ENCODE measurements at places on chromosomes 11 and 22.

DNA sequence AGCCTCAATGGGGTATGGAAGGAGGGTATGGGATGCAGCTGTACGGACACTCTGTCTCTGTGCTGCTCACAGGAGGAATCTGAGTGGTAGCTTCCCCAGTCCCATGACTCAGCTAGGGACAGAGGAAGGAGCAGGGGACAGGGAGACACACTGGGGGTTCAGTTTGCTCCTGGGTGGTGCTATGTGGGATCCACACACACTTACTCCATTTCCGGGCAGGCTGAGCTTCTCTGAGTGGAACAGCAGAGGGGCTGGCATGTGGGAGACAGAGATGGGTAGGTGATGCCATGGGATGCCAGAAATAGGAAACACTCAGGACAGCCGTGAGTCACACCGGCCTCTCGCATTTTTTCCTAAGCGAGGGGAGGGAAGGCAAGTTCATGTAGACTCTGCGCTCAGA, 59.2 kb upstream of the KIRREL3 start:
- no peak for DNase-seq

GRCh38 chr22:19758896-19759426, 1.6 kb upstream of the TBX1 start:
- DNase-seq, result no peak

GRCh38 chr11:82865841-82866240, 34.4 kb downstream of the PRCP start:
- no peak for DNase-seq

DNA sequence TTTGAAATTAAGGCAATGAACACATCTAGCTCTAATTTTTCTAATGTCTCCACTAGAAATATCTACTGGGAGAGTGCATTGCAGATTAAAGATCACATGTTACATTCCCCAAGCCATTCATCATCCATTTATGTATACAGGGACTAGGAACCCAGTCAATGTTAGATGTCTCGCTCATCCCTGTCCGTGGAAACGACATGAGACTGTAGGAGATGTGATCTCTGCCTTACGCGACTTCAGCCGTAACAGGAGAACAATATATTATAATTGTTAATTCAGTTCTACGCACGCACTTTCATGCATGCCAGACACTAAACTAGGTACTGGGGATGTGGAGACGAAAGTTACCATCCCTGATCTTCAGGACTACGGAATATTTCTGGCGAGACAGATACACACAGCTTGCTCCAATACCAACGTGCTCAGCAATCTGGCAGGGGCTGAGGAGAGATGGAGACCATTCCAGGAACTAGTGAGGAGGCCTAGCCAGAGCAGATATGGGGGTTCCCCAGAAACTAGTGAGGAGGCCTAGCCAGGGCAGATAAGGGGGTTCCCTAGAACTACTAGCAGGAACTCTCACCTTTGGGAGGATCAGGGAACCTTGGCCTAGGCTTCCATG, 706 bp downstream of the DCPS start:
- DNase-seq, result peak; percentile 76

GRCh38 chr11:127552446-127552845, 551.9 kb upstream of the KIRREL3 start:
- no peak for DNase-seq

GRCh38 chr11:121063728-121064127, 37.3 kb upstream of the TECTA start:
- no peak for DNase-seq

DNA sequence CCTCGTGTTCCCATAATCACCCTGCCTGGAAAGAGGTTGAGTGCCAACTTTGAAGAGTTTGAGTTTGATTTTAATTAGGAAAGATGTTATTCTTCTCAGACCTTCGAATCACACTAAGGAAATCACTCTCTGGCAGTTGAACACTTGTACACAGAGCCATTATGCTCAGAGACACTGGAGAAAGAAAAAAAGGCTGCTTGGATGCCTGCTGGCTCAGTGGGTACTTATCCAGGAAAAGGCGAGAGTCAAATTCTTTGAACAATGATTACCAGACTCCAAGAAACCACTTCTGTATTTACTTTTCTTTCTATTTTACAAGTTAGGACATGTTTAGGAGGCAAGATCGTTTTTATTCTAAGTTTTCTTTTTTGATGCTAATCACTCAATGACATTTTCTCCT, 438.5 kb upstream of the FAT3 start:
- DNase-seq, result peak; percentile 28

DNA sequence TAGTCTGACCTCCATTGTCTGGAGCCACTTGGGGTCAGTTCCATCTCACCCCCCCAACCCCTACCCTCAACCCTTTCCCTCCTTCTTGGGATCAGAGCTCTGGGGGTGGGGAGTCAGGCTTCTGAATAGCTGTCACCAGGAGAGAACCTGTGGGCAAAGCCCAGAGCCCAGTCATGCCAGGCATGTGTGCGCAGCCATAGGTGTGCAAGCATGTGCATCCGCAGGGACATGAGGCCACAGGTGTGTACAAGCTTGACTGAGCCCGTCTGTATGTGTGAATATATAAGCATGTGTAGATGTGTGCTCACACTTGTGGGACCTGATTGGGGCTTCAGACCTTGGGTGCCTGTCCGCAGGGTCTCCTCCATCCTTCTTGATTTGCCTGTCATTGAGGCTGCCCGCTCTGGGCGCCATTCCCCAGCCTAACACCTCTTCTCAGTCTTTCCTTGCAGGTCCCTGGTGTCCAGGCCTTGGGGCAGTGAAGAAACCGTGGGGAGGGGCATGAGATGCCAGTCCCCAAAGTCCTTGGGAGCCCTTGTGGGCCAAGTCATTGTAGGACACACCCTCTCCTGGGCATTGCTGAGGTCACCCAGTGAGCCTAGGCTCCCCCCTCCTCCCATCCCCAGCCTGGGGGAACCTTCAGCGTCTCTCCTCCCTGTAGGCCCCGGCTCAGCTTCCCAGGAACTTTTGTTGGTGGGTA, 9.0 kb downstream of the ATG16L2 start:
- DNase-seq, result no peak

GRCh38 chr11:30992513-30992849, 377.1 kb downstream of the DCDC1 start:
- DNase-seq, result no peak

DNA sequence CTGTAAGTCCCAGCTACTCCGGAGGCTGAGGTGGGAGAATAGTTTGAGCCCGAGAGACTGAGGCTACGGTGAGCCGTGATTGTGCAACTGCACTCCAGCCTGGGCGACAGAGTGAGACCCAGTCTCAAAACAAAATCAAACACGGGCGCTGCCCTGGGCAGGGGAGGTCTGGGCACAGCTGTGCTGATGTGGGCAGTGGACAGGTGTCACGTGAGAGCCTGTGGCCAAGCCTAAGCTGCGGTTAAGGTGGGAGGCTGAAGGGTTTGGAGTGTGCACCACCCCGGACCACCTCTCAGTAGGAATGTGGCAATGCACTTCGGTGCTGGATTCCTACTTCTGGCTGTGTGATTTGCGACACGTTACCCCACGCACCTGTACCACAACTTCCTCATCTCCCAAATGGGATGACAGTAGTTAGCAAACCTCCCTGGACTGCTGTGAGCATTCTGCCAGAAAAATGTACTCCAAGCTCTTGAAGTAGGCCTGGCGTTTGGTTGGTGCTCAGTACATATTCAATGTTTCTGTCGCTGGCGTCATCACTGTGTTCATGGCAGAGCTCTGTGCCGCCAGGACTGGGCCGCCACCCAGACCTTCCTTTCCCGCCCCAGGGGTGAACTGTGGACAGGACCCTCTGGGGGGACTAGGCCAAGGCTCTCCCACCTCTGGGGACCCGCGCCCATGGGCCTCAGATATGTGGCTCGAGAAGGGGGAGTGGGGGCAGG, 807 bp upstream of the ZNF74 start:
- no peak for DNase-seq

DNA sequence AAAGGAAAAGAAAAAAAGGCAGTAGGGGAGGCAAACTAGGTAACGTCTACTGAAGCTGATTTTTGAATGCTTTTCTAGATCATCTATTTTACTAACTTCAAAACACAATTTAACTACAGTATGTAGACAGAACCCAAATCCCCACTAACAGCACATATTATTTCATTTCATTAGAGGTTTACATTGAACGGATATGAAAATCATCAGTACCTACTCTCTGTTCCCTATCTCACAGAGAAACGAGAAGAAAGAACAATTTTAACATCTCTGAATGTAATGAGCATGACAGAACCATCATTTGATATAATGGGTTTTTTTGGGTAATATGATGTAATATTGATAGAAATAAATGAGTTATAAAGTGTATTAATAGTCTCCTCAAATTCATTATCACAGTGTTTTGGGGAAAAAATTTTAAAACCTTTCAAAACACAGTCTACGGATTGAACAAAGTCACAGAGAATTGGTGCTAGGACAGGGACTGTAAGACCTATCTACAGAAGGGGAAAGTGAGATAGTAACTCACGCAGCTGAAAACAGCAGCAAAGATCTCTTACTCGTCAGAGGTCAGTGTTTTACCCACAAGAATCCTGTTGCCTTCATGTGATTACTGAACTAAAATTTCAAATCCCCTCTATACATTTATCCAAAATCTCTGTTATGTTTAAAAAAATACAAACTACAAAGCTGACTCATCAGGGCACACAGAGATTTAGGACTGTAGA, 77.3 kb downstream of the ZBTB44 start:
- no peak for DNase-seq

DNA sequence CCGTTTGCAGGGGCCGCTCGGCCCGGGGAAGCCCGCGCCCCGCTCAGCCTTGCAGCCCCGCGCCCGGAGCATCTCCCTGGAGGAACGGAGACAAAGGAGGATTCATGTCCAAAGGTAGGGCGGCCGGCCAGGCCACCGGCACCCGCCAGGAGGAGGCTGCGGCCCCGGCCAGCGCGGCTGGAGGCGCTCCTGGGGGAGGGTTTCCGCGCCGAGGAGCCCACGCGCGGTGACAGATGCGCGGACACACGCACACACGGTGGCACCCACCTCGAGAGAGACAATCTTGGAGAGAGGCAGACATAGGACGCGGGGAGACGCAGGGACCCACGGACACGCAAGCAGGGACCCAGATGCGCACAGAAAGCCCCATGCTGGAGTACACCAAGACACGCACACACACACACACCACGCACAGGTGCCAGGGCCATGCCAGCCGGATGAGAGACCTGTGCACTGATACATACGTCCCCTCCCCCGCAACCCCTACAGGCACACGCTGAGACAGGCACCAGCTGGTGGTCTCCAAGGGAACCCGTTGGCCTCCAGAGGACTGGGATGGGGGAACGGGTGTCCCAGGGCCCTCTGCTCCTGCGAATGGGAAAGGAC, 7.8 kb downstream of the SEPTIN3 start:
- DNase-seq, result peak; percentile 17

- no peak for DNase-seq
These were observed 983.5 kb downstream of the BRD1 start for GRCh38 chr22:48844056-48844675.

DNA sequence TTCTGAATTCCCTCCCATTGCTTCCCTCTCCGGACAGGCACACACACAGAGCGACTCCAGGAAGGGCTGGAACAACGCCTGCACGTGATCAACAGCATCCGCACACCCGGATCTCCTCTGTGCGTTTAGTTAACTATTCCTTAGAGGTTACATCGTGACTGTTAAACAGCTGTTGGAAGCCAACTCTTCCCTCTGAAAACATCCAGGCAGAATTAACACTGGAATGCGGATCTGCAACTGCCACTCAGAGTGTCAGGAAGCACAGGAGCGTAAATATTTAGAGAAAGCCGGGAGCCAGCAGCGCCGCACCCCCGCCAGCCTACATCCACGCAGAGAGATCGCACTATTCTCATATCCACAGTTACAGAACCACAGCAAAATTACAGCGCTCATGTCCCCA, 46.2 kb downstream of the SHANK2 start:
- DNase-seq, result no peak

DNA sequence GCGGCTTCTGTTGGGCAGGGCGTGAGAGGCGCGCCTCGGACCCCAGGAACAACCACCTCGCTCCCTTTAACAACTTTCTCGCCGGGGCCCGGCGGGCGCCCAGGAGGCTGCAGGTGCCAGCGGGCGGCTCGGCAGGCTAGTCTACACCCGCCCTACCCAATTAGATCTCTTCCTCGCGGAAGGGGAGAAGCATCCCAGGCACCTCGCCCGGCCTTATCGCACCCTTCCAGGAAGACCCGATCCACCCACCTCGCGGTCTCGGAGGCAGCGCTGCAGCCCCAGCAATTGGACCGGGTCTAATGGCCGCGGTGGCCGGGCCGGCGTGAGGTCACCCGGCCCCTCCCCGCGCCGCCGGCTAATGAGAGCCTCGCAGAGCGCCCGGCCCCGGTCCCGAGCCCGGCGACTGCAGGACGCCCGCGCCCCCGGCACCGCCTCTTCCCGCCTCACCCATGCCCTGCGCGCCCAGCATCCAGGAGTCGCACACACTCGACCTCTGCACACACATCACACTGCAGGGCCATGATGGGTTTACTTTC, at the start of gene PLAAT3:
Gene PLAAT3 (minus strand): TSS at position 298 of the 536 bp plus-strand sequence. CDS start 419 bp downstream, outside the sequence.
- DNase-seq, result peak; percentile 50

DNA sequence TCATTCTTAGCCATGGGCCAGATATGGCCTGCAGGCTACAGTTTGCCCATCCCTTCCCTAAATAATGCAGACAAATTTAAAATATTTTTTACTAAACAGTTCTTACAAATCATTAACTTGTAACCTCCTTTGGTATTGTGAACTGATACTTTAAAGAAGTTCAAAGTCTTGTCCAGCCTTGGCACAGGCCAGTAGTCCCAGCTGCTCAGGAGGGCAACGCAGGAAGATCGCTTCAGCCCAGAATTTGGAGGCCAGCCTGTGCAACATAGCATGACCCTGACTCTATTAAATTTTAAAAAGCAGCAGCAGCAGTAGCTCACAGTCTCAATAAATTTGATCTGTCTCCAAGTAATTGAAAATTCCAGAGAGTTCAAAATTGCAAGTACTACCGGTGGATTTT, 83.7 kb upstream of the ARHGAP32 start:
- DNase-seq, result no peak

DNA sequence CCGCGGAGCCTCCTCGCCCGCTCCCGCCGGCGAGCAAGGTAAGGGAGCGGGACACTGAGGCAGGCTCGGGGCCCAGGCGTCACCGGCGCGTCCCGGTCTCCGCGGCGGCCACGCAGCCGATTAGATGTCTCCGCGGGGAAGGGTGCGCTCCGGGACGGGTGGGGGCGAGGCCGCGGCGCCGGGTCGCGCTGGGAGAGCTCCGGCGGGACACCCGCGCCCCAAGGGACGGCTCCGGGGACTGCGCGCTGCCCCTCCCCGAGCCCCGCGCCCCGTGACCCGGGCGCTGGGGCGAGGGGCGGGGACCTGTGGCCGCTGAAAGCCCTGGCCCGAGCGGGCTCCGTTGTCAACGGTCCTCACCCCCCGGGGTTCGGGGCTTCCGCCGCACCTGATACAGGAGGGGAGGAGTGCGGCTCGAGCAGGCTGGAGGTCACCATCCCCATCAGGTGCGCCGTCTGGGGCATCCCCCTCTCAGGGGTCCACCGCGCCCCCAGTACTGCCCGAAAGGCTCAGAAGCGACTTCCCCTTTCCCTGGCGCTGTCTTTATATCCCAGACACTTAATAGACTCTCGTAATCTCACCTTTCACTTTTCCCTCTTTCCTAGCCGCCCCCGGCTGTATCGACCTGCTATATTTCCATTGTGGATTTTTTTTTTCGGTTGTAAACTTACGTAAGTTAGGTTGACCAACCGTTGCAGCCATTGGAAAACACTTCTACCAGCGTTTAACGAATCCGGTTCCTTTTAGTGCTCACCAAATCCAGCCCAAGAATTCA, 573 bp downstream of the PPFIA1 start:
- DNase-seq, result peak; percentile 7
